ENCODE measurements at places on chromosomes 2 and 18.

GRCh38 chr2:75317316-75317715 lies 118.0 kb upstream of the TACR1 start:
- no peak for DNase-seq

GRCh38 chr2:168323529-168324021 lies 76.2 kb upstream of the STK39 start:
- DNase-seq, result no peak

GRCh38 chr18:50796495-50796894 lies 23.3 kb downstream of the MRO start:
- DNase-seq, result no peak

DNA sequence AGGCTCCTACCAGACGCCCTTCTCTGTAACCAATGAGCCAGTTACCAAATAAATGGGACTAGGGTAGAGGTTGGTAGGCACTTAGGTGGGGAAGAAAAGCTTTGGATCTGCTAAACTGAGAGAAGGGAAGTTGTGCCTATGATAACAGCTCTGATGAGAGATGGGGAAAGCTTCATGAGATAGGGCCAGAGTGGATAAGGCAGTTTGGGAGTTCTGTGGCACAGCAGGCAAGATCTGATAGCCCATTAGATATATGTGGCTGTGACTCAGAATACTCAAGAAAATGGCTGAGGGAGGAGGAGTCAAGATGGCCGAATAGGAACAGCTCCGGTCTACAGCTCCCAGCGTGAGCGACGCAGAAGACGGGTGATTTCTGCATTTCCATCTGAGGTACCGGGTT lies 99.8 kb downstream of the PDE11A start:
- DNase-seq, result no peak

DNA sequence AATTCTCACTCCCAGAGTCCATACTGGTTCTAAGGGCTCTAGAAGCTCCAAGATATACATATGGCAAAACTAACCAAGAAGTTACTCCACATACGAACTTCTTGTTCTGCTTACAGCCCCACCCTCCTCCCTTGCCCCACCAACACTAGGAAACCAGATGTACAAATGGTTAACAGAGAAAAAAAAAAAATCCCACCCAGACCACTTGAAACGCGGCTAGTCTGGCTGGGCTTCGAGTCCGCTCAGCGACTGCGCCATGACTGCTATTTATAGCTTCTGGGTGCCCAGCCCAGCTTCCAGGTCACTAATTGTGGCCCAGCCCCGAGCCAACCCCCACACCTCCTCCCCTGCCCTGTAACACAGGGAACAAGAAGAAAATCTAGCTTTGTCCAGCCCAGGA lies 47.0 kb upstream of the IHH start:
- DNase-seq, result no peak

DNA sequence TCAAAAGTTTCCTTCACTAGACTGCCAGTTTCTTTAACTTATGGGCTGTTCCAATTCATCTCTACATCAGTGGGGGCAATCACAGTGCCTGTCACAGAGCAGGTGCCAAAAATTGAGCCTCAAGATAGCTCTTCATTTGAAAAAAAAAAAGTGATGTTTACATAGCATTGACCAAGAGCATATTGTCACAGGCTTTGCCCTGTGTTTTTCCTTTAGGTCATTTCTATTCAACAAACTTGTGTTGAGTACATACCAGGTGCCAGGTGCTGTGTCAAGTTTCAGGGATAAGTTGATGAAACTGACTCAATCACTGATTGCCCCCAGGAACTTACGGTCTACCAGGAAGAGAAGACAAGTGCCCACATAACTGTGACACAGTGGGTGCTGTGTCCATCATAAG lies 22.2 kb upstream of the NT5C1B start:
- DNase-seq, result no peak

DNA sequence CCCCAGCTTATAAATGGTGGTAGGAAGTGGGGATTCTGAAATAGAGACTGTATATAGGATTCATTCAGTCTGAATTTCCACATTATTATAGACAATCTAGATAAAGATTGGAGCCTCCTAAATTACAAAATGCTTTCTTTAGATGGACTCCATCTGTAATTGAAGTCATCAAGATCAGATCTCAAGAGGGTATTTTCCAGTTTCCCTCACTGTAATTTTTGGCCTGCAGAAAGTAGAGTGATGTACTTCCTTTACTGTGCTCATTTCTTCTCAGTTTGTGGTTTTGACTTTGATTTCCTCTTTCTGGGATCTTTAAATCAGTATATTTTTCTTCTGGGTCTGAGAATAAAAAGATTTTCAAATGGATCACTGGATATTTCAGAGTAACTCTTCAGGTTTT lies 7.2 kb downstream of the BABAM2 start:
- DNase-seq, result no peak

GRCh38 chr2:144252694-144253093 lies 267.2 kb downstream of the ZEB2 start:
- DNase-seq, result no peak

DNA sequence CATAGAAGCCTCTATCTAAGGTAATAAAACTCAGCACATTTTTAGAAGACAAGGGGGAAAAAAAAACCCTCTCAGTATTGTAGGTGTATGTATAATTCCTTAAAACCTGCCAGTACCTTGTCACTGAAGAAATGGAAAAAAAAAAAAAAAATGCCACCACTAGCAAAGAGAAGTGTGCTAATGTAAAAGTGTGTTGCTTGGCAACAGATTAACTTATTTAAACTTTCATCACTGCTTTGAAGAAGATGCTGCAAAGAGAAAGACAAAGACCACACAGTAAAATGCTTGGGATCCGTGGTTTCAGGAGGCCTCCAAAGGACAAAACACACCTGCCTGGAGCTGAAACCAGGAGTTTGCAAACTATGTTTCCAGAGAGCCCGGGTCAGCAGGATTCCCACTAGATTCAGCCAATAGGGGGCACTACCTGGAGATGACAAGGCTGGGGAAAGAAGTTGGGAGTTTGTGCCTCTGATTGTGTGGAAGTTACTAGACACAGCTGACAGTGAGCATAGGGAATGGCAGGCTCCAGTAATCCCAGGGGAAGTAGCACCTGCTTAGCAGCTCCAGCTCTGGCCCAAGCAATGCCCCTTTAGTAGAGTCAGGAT lies 169.1 kb upstream of the TRIB2 start:
- no peak for DNase-seq

DNA sequence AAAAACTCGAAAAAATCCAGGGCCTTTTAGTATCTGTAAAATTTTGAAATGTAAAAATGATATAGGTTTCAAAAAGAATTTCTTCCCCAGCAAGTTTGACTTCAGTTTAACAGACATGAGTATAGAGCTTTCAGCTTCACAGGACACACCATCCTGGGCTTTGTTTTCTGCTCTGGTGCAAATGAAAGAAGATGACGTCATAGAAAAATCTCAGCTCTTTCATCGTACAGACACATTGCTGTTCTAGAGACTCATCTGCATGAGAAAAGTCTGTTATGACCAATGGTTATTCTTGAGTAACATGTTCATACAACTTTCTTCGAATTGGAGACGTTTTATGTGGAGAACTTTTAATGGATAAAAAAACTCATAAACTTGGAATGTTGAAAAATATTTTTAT lies 111.7 kb upstream of the DYNAP start:
- no peak for DNase-seq

GRCh38 chr2:241325257-241325656 lies 9.5 kb downstream of the SEPTIN2 start:
- no peak for DNase-seq

DNA sequence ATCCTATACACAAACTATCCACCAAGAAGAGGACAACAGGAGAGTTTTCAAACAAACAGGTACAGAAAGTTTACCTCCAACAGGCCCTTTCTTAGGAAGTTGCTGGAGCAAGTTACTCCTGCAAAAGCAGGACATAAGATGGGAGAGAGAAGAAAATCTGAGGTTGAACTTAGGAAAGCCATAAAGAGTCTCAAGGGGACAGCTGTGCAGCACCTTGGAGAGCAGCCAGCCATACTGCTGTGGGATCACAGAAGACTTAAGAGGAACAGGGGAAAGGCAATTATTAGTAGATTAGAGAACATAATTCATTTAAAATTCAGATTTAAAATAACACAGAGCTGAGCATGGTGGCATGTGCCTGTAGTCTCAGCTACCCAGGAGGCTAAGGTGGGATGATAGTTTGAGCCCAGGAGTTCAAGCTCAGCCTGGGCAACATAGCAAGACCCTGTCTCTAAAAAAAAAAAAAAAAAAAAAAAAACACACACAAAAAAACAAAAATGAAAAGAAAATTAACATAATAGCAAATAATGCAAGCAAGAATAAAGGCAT lies 148.1 kb upstream of the SIX3 start:
- no peak for DNase-seq

DNA sequence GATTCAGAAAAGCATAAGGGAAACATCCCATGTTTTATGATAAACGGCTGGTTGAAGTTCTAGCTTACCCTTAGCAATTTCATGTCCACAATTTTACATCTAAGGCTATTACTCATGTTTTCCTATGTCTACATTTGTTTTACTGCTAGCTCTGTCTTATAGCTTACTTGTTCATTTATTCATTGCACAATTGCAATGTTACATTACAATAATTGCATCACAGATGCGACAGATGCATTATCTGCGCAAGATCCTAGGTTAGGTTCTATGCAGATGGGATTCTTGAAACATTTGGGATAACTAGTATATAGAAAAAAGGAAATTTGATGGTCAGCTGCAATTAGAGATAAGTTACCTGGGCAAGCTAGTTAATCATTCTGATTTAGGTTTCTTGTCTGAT lies 108.4 kb downstream of the ARHGAP28 start:
- no peak for DNase-seq

GRCh38 chr2:200406379-200406778 lies 99.9 kb downstream of the SPATS2L start:
- no peak for DNase-seq

- no peak for DNase-seq
Observed at GRCh38 chr18:10057894-10058791, 144.3 kb downstream of the VAPA start.

- no peak for DNase-seq
Observed at GRCh38 chr2:177295484-177295883, 31.0 kb upstream of the NFE2L2 start.

DNA sequence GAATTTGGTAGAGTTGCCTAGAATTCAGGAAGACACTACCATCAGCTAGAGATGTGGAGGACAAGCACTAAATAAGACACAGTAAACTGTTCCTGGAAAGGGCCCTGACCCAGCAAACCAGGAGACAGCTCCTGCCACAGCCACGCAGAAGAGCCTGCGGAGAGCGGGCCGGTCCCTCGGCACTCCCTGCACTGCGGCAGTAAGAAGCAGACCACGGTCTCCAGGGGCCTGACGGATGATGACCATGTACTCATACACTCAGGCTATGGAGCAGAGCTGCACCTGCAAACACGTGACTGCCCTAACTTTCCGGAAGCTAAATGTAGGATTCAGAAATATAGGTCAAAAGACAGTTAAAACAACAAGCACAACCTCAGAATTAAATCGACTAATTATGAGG lies 72.9 kb downstream of the ZNF516 start:
- DNase-seq, result no peak

DNA sequence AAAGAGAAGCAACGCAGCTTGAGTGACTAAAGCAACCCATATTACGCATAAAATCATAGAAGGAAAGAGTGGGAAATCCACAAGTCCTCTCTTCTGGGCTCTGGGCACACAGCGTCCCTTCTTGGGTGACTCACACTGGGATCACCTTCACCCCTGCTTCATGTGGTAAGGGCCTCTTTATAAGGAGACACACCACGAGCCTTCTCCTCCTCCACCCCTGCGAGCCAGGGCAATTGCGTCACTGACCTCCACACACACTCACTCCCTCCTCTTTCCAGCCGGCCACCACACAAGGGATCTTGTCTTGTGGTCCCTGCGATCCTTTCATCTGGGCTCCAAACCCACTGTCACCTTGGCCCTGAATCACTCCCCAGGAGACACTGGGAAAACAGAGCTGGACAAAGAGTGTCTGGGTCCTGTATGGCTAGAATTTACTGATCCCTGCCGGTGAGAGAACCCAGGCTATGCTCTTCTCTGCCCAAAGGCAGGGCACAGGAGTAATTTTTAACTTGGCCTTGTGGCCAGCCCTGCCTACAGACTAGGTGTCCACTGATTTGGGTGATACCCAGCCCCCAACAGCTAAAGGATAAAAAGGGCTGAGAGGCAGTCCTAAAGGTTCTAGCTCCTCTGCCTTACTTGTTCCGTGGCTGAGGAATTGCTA lies 35.3 kb downstream of the NHEJ1 start:
- peak; percentile 8 for DNase-seq

- DNase-seq, result no peak
Observed at GRCh38 chr2:169546756-169547155, 26.9 kb downstream of the FASTKD1 start.

GRCh38 chr2:159860581-159861310 lies 62.7 kb upstream of the CD302 start:
- DNase-seq, result no peak

DNA sequence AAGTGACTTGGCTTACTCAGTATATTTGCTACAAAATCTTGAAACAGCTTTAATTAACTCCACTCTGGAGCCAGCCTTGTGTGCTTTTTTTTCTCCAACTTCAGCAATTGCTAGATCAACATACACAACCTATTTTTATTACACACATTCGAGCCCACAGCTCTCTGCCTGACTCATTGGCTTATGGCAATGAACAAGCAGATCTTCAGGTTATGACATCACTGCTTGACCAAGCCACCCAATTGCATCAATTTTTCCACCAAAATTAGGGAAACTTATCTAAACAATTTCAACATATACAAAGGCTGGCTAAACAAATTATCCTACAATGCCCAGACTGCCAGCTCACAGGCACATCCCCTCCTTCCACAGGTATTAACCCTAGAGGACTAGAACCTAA lies 39.6 kb upstream of the PDK1 start:
- DNase-seq, result no peak

- DNase-seq, result no peak
Observed at GRCh38 chr18:72456802-72457201, 87.3 kb downstream of the CBLN2 start.

DNA sequence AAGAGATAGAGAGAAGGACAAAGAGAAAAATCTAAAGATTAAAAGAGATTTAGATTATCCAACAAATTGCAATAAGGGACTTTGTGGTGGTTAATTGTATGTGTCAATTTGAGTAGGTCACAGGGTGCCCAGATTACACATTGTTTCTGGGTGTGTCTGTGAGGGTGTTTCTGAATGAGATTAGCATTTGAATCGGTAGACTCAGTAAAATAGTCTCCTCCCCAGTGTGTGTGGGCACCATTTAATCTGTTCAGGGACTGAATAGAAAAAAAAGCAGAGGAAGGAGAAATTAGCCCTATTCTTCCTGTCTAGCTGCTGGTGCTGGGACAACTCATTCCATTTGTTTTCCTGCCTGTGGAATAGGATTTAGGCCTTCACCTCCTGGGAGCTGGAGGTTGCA lies 339.8 kb upstream of the EPHA4 start:
- DNase-seq, result no peak

DNA sequence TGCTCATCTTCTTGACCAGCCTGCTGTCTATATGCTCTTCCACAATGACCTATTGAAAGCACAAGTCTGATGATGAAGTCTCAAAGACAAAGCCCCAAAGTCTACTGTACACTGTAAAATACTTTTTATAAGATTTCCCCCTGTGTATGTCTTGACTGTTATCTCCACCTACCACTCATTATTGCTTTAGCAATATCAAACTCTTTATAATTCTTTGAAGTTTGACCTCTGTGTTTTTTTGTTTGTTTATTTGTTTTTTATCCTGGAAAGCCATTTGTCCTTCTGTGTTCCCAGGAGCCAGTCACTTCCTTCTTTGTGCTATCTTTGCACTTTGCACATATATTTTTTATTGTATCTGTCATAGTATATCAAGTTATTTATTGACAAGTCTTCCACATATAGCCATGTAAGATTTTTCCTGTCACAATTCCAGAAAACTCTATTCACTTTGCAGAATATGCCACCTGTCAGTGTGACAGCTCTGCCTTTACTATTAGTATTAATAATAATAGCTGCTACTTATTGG lies 66.3 kb downstream of the RND3 start:
- no peak for DNase-seq

Measured in stimulated activated CD4-positive, alpha-beta T cell treated with anti-CD3 and anti-CD28 coated beads, Interleukin-2, amount 100 ng/mL, for 24 hours (primary cell).